ENCODE measurements at places on chromosomes 1 and 21.

DNA sequence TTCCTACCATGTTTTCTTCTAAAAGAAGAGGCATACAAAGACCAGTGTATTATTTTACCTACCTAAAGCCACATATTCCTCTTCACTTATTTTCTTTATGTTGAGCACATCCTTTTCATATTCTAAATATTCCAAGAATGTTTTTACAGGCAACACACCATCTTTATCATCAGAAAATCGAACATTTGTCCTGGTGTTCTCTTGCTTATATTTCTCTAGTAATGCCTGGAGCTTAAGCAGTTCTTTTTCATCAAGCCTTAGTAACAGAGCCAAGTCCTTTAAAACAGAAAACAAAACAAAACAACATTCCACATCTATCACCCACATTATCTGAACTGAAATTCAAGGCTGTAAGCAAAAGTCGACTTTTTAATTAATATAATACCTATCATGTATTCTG lies 88.7 kb downstream of the IARS2 start:
- DNase-seq: no peak

- no peak for DNase-seq
These were observed 13.8 kb downstream of the LMNA start for GRCh38 chr1:156128308-156128653.

DNA sequence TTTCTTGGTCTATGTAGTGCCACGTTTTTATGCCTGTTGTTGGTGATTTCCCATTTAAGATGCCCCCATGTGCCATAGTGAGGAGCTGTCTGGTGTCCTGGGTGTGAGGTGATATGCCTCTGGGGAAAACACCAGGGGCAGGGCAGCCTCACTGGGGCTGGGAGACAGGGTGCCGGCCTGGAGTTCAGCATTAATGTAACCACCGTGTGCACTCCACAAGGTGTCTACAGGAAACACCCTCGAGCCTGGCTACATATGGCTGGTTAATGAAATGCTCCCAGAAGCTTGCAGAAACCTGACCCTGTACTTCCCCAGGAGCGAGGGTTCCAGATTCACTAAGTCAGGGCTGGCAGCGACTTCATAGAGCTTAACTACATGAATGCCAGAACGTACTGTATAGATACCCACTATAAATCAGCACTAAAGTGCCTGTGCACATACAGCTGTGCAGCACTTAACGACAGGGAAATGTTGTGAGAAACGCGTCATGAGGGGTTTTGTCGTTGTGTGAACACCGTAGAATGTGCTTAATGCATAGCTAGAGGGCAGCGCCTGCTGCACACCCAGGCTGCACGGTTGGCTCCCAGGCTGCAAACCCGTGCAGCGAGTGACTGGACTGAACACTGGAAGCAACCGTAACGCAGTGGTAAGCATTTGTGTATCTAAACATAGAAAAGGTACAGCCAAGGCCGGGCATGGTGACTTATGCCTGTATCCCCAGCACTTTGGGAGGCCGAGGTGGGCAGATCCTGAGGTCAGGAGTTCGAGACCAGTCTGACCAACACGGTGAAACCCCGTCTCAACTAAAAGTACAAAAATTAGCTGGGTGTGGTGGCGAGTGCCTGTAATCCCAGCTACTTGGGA lies 10.4 kb downstream of the TFF2 start:
- DNase-seq: no peak

DNA sequence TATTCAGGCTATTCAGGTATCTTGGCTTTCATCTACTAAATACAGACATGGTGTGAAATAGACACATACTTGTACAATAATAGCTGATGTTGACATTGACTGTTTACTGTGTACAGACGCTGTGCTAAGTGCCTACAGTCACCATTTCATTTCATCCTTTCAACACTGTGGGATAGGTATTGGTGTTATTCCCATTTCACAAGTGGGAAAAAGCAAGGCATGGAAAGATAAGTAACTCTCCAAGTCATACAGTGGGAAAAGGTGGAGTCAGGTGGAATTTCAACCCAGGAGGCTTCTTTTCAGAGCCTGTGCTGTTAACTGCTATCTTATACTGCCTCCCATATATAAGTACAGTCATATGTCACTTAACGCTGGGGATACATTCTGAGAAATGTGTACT lies 49.6 kb upstream of the ATP1A1 start:
- no peak for DNase-seq

DNA sequence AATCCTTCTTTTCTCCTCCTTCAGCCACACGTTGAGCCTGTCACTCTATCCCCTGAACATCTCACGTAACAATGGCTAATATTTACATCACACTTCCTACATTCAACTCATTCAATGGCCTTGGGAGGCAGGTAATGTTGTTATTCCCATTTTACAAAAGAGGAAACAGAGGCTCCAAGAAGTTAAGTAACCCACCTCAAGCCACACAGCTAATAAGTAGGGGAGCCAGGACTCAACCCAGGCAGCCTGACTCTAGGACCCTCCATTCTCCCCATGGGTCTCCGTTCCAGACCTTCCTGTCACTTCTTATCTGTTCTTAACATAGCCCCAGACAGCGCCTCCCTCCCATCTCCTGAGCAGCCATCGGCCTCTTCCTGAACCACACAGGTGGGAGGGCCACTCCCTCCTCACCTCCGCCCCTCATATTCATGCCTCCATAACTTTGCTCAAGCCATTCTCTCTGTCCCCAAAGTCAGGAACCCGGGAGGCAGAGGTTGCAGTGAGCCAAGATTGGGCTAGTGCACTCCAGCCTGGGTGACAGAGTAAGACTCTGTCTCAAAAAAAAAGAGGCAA lies 2.2 kb downstream of the PADI4 start:
- no peak for DNase-seq

DNA sequence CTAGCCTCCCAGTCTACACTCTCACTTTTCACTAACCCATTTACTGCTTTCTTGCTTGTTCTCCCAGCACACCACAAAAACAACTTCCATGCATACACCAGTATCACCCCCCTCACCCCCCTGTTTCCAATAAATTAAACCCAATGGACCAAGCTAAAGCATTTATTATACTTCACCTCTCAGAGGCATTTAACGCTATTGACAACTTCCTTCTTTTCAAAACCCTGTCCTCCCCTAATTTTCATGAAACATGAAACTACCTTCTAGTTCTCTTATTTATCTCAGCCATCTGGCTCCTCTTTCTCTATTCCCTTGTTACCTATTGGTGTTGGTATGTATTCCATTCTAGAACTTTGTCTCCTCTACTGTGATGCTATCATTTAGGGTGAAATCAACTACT lies 32.3 kb downstream of the PTPRC start:
- DNase-seq: no peak

DNA sequence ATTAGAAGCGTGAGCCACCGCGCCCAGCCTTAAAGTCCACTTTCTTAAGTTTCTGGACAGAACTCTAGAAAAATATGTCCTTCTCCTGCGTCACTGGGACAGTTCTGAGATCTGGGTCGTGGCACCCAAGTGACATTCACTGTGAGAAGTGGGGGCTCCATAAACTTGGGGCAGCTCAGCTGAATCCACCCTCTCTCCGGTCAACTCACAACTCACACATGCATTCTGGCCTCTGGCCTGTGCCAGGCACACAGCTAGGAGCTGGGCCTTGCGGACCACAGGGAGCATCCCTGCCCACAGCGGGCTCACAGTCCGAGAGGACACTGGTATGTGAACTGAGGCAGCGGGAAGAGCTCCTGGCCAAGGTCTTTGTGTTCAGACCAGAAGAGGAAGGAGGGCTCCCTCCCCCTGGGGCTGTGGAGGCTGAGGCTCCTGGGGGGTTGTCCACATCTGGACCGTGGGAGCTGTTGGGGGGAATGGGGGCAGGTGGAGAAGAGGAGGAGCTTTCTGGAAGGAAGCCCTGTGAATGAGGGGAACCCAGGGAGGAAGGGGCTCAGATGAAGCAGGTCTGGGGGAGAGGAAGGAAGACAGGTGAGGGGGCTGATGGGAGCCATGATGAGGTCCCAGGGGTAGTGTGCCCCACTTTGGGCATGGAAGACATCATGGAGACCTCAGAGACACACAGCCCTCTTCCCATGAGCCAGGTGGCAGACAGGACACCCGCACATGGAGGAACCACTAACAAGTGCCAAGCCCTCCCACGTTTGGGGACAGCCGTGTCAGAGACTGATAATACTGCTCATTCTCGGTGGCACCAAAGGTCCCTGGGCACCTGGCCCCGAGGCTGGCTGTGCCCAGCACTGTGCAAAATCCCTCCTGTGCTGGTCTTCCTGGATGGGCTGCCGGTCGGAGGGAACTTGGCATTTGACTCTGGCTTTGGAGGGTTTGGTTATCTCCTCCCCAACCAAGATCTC lies 191.0 kb upstream of the VAMP3 start:
- DNase-seq: no peak

GRCh38 chr21:17002594-17003257 lies 510.1 kb upstream of the CXADR start:
- DNase-seq: no peak

DNA sequence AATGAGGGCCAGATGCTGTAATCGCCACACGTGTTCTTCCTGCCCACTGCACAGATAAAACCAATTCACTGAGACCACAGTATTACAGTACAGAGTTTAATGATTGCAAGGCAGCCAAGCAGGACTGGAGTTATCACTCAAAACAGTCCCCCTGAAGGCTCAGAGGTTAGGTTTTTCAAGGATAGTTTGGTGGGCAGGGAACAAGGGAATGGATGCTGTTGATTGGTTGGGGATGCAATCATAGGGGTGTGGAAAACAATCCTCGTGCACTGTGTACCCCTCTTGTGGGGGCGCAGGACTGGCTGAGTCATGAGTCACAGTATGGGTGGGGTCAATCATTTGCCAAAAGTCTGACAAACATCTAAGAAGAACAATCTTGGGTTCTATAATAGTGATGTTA lies 12.4 kb upstream of the USP1 start:
- no peak for DNase-seq

GRCh38 chr1:245211035-245211749 lies 56.4 kb downstream of the KIF26B start:
- DNase-seq: no peak

- no peak for DNase-seq
These were observed 119.7 kb downstream of the PROX1 start for GRCh38 chr1:214107322-214108096.

DNA sequence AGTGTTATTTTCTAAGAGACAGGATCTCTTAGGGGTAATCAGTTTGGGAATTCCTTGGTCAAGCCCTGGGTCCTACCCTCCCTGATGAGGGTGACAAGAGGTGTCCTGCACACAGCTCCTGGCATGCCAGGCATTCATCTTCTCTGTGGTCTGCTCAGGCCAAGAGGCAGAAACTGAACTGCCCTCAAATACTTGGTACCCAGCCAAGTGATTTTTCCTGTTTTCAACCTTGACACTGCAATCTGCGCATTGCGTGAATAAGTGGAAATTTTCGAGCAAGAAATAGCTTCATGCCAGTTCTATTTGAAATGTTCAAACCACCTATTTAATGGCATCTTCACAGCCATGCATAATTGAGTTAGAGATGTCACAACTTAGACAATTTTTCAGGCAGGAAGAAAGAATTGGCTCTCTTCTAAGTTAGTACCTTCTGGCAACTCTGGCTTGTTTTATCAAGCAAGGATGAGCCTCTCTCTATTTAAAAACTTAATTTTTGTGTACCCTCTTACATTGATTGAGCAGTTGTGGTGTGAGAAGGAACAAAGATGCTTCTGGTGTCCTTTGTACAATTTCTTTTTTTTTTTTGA lies 27.0 kb downstream of the DNM3 start:
- DNase-seq: no peak
